ENCODE measurements at places on chromosomes 1 and 21. TPM values are rescaled to one million over a fixed set of nuclear protein-coding genes. Genes with fewer than 3 reads are reported as not detected.

DNA sequence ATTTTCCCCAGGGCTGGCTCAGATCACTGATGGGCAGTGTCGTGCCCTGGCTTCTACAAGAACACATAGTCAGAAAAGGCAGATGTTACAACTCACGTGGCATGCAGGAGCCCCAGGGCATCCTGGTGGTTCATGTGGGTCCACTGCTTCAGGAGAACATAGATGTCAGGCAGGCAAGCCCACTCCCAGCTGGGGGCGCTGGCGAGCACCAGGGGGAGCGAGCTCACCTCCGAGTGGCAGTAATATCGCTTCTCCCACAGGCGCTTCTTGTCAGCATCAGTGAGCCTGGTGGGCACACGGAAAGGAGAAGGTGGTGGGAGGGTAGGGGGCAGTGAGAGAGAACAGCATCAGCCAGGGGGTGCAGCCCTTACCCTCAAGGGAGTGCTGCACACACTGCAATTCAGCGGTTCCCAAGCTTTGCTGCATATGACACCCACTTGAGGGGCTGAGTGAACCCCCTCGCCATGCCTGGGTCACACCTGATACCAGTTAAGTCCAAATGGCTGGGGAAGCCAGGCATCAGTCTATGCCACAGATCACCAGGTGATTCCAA, 34.3 kb upstream of the PPP1R15B start:
- H3K36me3 ChIP-seq = peaks cover 18% of the 10 kb centered on the region
- H3K27me3 ChIP-seq = no peaks in the 10 kb centered on the region
- no peak overlapping the region for H3K4me3 ChIP-seq
- no peak for DNase-seq

ESRRG gene
- polyA plus RNA-seq = not detected

DNA sequence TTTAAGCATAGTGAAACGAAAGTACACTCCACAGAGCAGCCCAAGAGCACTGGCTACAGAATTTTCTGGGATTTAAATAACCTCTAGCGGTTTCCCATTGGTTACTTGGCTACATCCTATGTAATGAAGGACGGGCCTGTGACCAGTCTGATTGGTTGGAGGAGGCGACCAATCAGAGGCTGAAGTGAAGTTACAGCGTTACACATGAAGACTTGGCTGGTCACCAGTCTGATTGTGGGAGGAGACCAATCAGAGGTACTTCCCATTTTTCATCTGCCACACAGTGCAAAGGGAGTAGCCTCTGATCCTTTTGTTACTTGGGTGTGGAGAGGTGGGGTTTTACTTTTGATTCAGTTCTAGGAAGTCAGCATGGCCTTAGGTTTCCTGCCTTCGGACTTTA, 142.7 kb upstream of the SERTAD4 start:
- no peaks in the 10 kb centered on the region for H3K27me3 ChIP-seq
- no peak for DNase-seq
- no peak overlapping the region for H3K27ac ChIP-seq
- no peaks in the 10 kb centered on the region for H3K36me3 ChIP-seq
- H3K4me1 ChIP-seq = no peaks in the 10 kb centered on the region

LEFTY1 gene
- not detected for polyA plus RNA-seq

TNN gene
- polyA plus RNA-seq = not detected

DNA sequence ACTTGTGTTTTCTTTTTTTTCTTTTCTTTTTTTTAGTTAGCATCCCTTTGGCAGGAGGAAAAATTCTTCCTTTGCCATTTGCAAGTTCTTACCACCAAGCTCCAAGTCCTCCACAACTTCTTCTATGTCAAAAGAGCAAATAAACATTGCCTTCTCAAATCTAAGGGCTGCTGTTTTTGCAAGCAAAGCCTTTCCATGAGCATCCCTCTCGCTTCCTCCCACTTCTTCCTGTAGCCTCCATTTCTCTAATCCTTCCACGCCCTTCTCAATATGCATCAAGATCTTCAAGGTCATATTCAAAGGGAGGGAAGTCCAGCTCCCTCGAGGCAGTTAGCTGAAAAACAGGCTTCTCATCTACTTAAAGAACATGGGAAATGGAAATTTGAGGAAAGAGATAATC, 147.1 kb downstream of the ADSS2 start:
- H3K27ac ChIP-seq = peak overlapping the region; percentile 89
- H3K4me3 ChIP-seq = peak overlapping the region; percentile 48
- no peaks in the 10 kb centered on the region for H3K27me3 ChIP-seq
- H3K36me3 ChIP-seq = peaks cover 4% of the 10 kb centered on the region
- H3K4me1 ChIP-seq = peaks cover 28% of the 10 kb centered on the region
- DNase-seq = no peak

DDX59 gene
- 14.3 TPM for polyA plus RNA-seq

DNA sequence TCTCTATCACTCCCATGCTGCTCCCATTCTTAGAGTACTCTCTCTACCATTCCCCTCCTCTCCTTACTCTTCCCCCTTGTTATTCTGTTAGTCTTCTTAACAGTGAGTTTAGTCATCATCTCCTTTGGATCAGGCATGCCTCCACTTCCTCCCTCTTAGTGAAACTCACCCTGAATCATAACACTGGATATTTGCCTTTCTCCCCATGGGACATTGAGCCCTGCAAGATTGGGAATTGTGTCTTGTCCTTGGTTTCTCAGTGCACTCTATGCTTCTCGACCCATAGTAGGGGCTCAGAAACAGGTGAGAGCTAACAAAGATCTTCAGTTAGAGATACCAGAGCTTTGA, 68.3 kb upstream of the GCLM start:
- H3K27ac ChIP-seq = no peak overlapping the region
- no peak overlapping the region for H3K4me3 ChIP-seq
- no peak for DNase-seq
- peaks cover 2% of the 10 kb centered on the region for H3K27me3 ChIP-seq

- H3K4me3 ChIP-seq = no peak overlapping the region
- H3K36me3 ChIP-seq = peaks cover 16% of the 10 kb centered on the region
- DNase-seq = peak; percentile 14
- H3K4me1 ChIP-seq = no peaks in the 10 kb centered on the region
- no peaks in the 10 kb centered on the region for H3K27me3 ChIP-seq
Observed at GRCh38 chr1:197614916-197615692, 160.2 kb downstream of the DENND1B start.

DNA sequence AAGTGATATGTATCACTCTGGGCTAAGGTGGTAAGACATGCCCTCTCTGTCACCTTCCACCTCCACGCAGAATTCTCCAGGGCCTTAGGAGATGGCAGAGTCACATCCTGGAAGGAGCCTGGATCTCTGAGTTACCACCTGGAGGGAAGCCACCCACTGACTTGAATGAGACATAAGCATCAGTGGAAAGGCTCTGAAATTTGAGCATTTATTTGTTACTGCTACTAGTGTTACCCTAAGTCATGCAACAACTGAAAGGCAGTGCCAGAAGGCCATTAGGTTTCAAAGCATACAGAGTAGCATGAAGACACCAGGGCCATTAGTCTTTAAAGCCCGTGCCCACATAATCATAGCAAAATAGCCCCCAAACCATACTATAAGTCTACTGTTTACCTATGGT, 230.3 kb upstream of the IRF2BP2 start:
- DNase-seq = no peak
- H3K27ac ChIP-seq = peak overlapping the region; percentile 84
- H3K36me3 ChIP-seq = no peaks in the 10 kb centered on the region
- peaks cover 94% of the 10 kb centered on the region for H3K4me1 ChIP-seq
- H3K27me3 ChIP-seq = no peaks in the 10 kb centered on the region
- no peak overlapping the region for H3K4me3 ChIP-seq

DNA sequence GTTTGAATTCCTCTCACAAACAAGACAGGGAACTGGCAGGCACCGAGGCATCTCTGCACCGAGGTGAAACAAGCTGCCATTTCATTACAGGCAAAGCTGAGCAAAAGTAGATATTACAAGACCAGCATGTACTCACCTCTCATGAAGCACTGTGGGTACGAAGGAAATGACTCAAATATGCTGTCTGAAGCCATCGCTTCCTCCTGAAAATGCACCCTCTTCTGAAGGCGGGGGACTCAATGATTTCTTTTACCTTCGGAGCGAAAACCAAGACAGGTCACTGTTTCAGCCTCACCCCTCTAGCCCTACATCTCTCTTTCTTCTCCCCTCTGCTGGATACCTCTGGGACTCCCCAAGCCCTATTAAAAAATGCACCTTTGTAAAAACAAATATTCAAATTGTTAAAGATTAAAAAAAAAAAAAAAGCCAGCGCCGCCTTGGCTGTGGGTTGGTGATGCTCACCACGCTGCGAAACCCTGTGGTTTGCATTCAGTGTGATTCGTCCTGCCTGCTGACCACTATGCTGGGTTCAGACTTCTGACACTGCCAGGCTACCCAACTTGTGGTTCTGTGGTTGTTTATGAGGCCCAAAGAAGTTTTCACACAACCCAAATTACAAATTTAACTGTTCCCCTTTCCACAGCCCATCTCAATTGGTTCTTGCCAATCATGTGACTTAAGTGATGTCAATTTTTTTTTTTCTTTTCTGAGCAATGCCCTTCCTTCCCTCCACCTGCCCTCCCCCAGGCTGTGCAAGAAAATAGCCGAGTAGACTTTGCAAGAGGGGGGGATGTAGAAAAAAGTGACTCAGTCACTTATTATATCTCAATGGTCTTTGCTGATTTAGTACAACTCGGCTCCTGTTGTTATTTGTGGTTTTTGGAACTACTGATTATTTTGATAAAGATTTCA, at the start of gene RUNX1:
Gene RUNX1, minus strand, starts transcription at position 597 of the 912 bp plus-strand sequence.
- H3K4me3 ChIP-seq = peak within 1 kb of the TSS; percentile 99
- peak within 1 kb of the TSS; percentile 90 for H3K27ac ChIP-seq
- DNase-seq = peak; percentile 97

GRCh38 chr1:61187352-61188086, 105.2 kb downstream of the NFIA start:
- H3K27ac ChIP-seq = no peak overlapping the region
- no peak for DNase-seq
- no peaks in the 10 kb centered on the region for H3K27me3 ChIP-seq
- no peaks in the 10 kb centered on the region for H3K4me1 ChIP-seq
- H3K4me3 ChIP-seq = no peak overlapping the region

DNA sequence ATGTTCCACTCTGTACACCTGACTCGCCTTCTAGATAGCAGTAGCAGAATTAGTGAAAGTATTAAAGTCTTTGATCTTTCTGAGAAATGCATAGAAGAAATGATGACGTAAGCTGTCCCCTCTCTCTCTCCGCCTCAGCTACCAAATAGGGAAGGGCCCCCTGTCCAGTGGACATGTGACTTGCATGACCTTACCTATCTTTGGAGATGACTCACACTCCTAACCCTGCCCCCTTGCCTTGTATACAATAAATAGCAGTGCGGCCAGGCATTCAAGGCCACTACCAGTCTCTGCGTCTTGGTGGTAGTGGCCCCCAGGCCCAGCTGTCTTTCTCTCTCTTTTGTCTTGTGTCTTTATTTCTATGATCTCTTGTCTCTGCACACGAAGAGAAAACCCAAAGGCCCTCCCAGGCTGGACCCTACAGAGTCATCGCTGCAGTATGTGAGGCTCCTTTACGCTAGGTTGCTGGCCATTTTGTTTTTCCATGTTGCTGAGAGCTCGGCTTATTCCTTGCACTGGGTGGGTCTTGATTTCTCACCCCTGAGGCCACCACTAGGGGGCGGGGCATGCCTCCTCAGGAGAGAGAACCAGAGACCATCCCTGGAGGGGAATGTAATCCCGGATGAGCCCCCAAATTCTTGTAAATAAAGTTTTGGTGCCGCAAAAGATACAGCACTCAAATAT, 16.0 kb upstream of the ZBTB8B start:
- no peak overlapping the region for H3K27ac ChIP-seq
- no peaks in the 10 kb centered on the region for H3K27me3 ChIP-seq
- no peaks in the 10 kb centered on the region for H3K36me3 ChIP-seq
- no peak for DNase-seq
- no peaks in the 10 kb centered on the region for H3K4me1 ChIP-seq

PDC gene
- polyA plus RNA-seq = not detected

GRCh38 chr1:81806432-81806770, 5.7 kb downstream of the ADGRL2 start:
- no peak overlapping the region for H3K27ac ChIP-seq
- DNase-seq = no peak
- H3K36me3 ChIP-seq = no peaks in the 10 kb centered on the region
- peaks cover 36% of the 10 kb centered on the region for H3K27me3 ChIP-seq
- no peaks in the 10 kb centered on the region for H3K4me1 ChIP-seq

GRCh38 chr21:15820852-15821379, 91.1 kb downstream of the USP25 start:
- H3K27me3 ChIP-seq = no peaks in the 10 kb centered on the region
- H3K4me3 ChIP-seq = no peak overlapping the region
- H3K36me3 ChIP-seq = peaks cover 53% of the 10 kb centered on the region
- H3K27ac ChIP-seq = no peak overlapping the region

DNA sequence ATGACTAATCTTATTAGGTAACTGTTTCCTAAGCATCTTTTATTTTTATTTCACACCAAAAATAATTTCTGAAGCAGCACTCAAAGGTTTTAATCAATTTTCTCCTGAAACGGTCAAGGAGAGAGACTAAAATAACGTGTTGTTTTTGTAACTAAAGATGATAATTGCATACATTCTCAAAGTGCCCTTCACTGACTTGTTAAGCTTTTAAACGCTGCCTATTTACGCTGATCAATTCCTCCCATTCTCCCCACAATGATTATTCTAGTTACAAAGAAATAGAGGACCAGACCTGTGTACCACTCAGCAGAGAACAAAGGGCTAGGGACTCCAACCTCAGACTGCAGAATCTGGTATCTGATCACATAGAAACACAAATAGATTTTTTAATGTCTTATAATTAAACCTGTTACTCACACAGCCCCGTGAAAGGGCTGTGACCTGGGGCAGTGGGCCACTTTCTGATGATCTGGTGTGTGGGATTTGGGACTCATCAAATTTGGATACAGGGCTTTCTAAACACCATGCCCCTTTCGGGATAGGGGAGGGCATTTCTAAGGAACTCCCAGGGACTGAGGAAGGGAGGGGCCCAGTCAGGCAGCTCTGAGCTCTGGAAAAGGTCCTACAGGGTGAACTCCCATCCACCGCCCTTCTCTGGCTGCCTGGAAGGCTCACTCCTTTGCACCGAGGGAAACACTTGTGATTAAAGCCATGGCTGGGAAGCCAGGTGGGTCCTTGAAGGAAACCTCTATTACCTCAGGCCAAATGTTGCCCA, 65.2 kb downstream of the BCAR3 start:
- DNase-seq = no peak
- H3K27me3 ChIP-seq = no peaks in the 10 kb centered on the region
- H3K4me3 ChIP-seq = no peak overlapping the region
- H3K4me1 ChIP-seq = no peaks in the 10 kb centered on the region
- H3K27ac ChIP-seq = no peak overlapping the region

HFM1 gene
- polyA plus RNA-seq = not detected

GRCh38 chr1:240602189-240602588, 9.8 kb downstream of the GREM2 start:
- no peak for DNase-seq
- H3K36me3 ChIP-seq = no peaks in the 10 kb centered on the region
- no peak overlapping the region for H3K27ac ChIP-seq

PLA2G2D gene
- polyA plus RNA-seq = 0.08 TPM

- H3K4me1 ChIP-seq = no peaks in the 10 kb centered on the region
- H3K4me3 ChIP-seq = no peak overlapping the region
- H3K36me3 ChIP-seq = peaks cover 19% of the 10 kb centered on the region
- peak overlapping the region; percentile 0 for H3K27ac ChIP-seq
- no peaks in the 10 kb centered on the region for H3K27me3 ChIP-seq
Observed at GRCh38 chr1:54069791-54070170, 16.4 kb downstream of the TCEANC2 start.

- no peak overlapping the region for H3K4me3 ChIP-seq
- no peak for DNase-seq
- H3K27me3 ChIP-seq = no peaks in the 10 kb centered on the region
- no peak overlapping the region for H3K27ac ChIP-seq
- no peaks in the 10 kb centered on the region for H3K4me1 ChIP-seq
- peaks cover 20% of the 10 kb centered on the region for H3K36me3 ChIP-seq
Observed at GRCh38 chr1:63405021-63405420, 37.6 kb downstream of the ALG6 start.

TTC22 gene
- not detected for polyA plus RNA-seq

RPS6KA1 gene
- polyA plus RNA-seq = 188 TPM

OR10X1 gene
- polyA plus RNA-seq = not detected
